ENCODE measurements at places on chromosomes 13 and 19.

DNA sequence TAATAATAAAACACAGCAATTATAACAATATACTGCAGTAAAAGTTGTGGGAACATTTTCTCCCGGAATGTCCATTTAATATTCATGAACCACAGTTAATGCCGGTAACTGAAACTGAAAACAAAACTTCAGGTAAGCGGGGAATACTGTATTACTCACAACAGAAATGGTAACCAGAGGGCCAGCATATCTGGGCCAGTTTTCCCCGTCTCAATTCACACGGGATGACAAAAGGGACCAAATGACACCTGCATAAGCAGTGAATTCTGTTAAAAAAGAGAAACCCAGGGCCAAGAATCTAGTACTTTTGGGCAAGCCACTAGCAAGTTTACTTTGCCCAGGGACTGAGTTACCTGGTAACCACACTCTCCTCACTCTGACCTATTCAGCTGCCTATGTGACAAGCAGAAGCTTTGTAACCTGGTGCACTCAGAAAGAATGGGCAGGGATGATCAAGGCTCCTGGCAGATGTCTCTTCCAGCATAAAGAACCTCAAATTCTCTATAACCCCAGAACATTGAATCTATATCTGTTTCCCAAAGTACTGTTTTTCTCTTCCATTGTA is 1171.2 kb downstream of the DIAPH3 start:
- DNase-seq, result no peak

GRCh38 chr19:13640611-13641010 is 123.7 kb upstream of the MRI1 start:
- no peak for DNase-seq

DNA sequence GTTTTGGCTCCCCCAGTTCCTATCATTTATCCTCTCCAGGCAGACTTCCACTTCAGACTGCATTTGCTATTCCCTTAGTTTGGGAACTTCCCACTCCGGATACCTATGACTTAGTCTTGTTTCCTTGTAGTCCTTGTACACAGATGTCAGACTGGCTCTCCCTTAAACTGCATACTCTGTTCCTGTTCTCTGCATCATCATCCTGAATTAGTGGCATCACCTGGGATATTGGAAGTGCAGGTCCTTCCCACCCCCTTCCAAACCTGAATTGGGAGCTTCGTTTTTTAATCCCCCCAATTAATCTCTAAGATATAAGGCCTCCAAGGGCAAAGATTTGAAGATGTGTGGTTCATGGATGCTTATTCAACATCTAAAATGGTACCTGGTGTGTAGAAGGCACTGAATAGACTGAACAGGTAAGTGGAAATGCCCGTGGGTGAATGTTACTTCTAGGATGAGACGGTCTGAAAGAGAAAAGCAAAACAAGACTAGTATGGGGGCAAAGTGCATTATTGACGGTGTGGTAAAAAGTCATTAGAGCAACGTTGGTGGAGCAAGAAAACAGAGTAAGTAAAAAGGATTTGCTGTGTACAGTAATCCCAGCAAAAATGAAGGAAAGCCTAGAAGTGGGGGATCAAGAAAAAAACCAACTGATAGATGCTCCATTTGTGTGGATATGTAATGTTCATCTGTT is 9.6 kb downstream of the MIR17HG start:
- DNase-seq, result no peak

GRCh38 chr13:44280456-44280855 is 93.2 kb upstream of the SERP2 start:
- no peak for DNase-seq

DNA sequence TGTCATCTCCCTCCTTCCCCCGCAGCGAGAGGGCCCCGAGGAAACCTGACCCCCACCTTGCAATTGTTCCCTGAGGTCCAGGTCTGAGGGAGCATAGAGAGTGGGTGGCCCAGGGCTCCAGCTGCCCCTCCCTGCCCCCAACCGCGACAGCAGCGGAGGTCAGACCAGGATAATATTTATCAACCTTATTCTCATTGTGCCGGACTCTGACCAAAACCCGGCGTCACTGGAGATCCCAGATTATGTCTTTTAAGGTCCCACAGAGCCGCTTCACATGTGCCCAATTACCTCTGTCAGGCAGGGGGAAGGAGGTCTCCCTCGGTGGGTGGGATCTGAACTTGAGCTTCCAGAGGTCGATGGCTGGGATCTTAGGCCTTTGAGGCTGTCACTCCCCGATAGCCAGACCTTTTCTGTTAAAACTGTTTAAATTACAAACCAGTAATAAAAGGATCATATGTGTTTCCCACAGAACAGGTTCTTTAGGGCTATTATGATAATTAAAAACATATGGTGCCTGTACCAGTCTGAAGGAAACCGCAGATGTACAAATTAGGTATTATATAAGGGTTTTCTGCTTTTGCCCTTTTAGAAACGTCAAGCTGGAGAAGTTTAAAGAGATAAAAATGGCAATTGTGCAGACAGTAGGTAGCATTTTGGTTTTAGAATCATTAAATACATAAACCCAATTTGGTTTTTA is 195.5 kb downstream of the ZNF536 start:
- DNase-seq, result no peak

DNA sequence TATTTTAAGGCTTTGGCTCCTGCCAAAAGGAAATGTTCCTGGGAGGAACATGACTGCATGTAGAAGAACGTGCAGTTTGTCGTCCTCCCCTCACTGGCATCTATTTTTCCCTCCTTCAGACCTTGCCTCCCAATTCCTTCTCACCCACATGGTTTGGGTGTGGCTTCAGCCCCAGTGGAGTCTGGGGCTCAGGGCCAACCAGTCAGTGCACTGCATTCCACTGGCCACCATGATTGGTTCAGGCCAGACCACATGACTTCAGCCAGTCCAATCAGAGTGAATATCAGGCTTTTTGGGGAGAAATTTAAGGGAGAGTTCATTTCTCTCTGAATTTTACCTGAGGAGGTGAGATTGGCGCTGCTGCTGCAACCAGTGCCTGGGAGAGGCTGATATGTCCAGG is 171.6 kb downstream of the ZIC5 start:
- DNase-seq, result no peak

GRCh38 chr13:28637714-28638355 is 21.1 kb upstream of the POMP start:
- no peak for DNase-seq

DNA sequence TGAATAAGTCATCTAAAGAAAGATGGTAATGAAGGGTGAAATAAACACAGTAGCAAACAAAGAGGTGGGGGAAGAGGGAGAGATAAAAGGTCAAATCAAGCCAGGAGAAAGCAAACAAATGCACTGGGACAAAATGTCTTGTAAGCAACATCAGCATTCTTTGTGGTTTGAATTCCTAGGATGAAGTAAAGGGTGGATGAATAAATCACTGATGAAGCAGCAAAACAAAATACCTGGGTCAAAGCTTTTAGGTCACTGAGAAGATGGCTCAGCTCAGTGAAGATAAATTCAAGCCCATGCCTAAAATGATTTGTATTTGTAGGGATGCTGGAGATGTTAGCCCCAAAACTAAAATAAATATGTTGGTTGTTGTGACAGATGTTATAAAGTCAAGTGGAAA is 86.5 kb upstream of the FBXL3 start:
- DNase-seq, result no peak

GRCh38 chr19:8423817-8424223 is 10.7 kb downstream of the MARCHF2 start:
- DNase-seq, result peak; percentile 93

- DNase-seq, result no peak
These were observed 14.4 kb upstream of the FBN3 start for GRCh38 chr19:8163759-8164158.

DNA sequence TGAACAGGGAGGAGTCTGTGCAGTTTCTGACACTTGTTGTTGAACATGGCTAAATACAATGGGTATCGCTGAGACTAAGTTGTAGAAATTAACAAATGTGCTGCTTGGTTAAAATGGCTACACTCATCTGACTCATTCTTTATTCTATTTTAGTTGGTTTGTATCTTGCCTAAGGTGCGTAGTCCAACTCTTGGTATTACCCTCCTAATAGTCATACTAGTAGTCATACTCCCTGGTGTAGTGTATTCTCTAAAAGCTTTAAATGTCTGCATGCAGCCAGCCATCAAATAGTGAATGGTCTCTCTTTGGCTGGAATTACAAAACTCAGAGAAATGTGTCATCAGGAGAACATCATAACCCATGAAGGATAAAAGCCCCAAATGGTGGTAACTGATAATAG is 16.1 kb downstream of the CEACAM6 start:
- no peak for DNase-seq

GRCh38 chr13:77584106-77584505 is 48.6 kb downstream of the SCEL start:
- DNase-seq, result no peak

GRCh38 chr13:44715287-44716230 is 139.4 kb upstream of the TSC22D1 start:
- DNase-seq, result no peak

- no peak for DNase-seq
These were observed 23.6 kb upstream of the PHF11 start for GRCh38 chr13:49472186-49472585.

GRCh38 chr13:40476175-40476958 is 190.1 kb downstream of the FOXO1 start:
- peak; percentile 69 for DNase-seq

DNA sequence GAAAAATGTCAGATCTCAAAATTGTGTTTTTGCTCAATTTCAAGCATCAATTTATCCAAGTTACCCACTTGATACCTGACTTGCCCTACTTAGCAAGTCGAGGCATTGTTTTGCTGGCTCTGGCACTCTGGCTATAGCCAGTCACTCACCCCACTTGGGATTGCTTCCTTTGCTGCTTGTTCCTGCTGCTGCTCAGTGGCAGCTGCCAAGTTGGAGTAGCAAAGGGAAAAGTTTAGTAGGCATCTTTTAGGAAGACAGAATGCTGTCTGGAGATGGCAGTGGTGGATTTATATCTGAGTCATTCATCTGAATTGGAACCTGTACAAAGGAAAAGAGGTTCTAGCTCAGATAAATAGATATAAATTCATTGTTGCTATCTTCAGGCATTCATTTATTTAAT is 41.2 kb downstream of the PCCA start:
- no peak for DNase-seq

GRCh38 chr19:56333506-56333905 is 18.9 kb upstream of the ZSCAN5A start:
- DNase-seq, result no peak

- no peak for DNase-seq
These were observed 38.3 kb downstream of the AP1M1 start for GRCh38 chr19:16235811-16236652.

- DNase-seq, result peak; percentile 6
These were observed 184.0 kb downstream of the SLC7A1 start for GRCh38 chr13:29411481-29411880.

GRCh38 chr13:80923907-80924306 is 583.0 kb upstream of the SPRY2 start:
- DNase-seq, result no peak

DNA sequence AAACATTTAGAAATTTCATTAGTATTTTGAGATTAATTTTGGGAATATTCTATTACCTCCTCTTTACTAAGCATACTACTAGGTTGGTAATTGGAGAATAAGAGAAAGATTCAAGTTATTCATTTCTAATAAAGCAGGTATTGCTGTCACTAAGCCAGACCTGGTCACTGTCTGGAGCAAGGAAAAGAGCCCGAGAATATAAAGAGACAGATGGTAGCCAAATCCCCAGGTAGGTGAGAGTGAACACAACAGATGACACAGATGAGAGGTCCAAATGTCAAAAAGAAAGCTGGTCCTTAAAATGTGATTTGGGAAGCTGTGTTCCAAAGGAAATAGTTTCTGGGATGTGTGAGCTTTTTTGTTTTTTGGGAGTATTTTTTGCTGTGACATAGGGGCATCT is 128.6 kb downstream of the ZNF100 start:
- DNase-seq, result no peak

DNA sequence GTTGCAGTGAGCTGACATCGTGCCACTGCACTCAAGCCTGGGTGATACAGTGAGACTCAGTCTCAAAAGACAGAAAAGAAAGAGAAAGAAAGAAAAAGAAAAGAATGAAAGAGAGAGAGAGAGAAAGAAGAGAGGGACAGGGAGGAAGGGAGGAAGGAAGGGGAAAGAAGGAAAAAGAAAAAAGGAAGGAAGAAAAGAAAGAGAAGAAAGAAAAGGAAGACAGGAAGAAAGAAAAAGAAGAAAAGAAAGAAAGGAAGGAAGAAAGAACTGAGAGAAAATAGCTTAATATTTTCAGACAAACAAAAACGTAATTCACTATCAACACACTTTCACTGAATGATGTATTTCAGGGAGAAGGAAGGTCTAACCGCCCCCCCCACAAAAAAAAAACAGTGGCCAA is 39.3 kb downstream of the ESD start:
- DNase-seq, result no peak

- no peak for DNase-seq
These were observed 826.9 kb upstream of the PCDH9 start for GRCh38 chr13:68056816-68057710.

DNA sequence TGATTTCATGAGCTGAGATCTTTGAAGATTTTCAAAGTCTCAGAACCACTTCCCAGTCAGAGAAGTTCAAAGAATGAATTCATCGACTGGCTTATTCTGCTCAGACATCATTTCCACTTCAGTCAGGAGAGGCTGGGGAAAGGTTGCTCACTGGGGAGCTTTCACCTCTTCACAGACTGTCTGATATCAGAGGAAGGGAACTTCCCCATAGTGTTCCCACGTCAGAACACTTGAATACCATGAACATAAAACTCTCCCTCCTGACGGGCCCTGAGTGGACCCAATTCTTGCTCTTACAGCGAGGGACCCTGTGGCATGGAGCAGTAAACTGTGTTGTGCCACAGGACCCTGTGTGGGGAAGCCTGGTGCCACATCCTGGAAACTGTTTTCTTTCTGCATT is 492.6 kb downstream of the COG6 start:
- no peak for DNase-seq

- no peak for DNase-seq
These were observed 250.3 kb upstream of the OBI1 start for GRCh38 chr13:78909276-78909675.

DNA sequence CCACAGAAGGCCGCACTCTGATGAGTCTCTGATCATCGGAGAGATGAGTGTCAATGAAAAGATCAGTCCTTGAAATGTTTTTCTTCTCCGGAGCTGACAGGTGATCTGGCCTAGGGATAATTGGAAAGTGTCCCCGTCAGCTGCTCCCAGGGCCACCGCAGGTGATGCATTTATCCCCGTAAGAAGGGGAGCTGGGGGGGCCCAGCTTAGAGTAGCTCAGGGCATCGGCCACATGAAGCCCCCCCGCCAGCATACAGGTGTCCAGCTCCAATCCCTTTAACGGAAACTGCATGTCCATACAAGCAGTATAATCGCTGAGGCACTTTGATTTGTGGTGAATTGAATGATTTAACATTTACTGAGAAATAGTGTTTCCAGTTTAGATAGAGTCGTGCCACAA is 27.7 kb downstream of the ATP4B start:
- DNase-seq, result no peak

Data from BJ (cell line).